ENCODE measurements at places on chromosomes 2 and 18. TPM values are rescaled to one million over a fixed set of nuclear protein-coding genes. Genes with fewer than 3 reads are reported as not detected.

- DNase-seq = peak; percentile 88
These were observed 233.8 kb downstream of the LDLRAD4 start for GRCh38 chr18:13452388-13452811.

GRCh38 chr2:65491381-65491905, 59.0 kb upstream of the SPRED2 start:
- DNase-seq = peak; percentile 13

Gene REG1B
- not detected for total RNA-seq

Gene COL3A1
- 2,141 TPM for total RNA-seq

Gene FKBP7
- total RNA-seq = 18.6 TPM

Gene COLEC12
- 25.9 TPM for total RNA-seq

All from GM23248 (cell line).